ENCODE measurements at places on chromosomes 12 and 14. TPM values are rescaled to one million over a fixed set of nuclear protein-coding genes. Genes with fewer than 3 reads are reported as not detected.

SYT1 gene
- 0.45 TPM for total RNA-seq

GRCh38 chr14:85534458-85535293, 4.7 kb downstream of the FLRT2 start:
- no peak for DNase-seq

GRCh38 chr14:85391455-85391854, 138.5 kb upstream of the FLRT2 start:
- no peak for DNase-seq

DNA sequence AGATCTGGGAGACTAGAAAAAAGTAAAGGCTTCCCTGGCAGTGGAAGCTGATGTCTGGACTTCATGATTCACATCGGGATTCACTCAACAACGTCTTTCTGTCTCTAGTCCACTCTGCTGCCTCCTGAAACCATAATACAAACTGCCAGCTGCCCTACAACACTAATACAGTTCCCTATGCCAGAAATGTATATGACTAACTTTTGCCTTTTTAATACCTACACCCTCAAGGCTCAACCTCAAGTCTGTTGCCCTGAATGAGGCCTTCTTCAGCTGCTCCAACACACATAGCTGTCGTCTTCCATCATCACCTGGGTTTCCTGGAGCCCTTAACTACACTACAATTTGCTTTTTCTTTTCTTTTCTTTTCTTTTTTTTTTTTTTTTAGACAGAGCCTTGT, 182.7 kb upstream of the BCL2L14 start:
- DNase-seq: no peak

DNA sequence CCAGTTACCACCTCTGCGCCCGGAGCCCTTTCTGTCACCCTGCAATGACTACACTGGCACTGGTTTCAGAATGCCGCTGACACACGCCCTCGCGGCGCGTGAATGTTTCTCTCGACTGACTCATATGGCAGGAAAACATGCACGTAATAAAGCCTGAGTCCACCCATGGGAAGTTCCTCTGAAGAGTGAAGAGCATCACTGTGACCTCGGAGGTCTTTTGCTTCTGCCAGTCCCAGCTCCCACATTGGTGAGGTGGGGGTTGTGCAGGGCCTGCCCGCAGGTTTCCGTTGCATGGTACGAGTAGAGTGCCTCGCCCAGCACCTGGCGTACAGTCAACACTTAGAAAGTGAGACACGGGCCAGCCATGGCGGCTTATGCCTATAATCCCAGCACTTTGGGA, 11.1 kb upstream of the SLC6A12 start:
- DNase-seq: no peak

DNA sequence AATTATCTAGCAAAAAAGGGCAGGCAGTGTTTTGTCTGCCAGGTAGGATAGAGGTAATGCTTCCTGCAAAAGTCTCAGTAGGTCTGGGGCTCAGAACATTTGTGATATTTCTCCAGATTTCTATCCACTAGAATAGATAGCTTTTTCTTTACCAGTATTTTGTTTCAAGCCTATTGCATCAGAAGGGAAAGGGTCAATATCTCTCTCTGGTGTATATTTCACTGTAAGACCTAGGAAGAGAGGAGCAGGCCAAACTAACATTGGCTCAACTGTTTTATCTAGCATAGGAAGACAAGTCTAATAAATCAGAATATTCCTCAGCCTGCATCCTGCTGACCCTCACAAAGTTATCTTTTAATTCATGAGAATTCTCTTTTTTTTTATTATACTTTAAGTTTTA, 106.7 kb upstream of the DAAM1 start:
- DNase-seq: no peak

KRT73 gene
- not detected for total RNA-seq

DNA sequence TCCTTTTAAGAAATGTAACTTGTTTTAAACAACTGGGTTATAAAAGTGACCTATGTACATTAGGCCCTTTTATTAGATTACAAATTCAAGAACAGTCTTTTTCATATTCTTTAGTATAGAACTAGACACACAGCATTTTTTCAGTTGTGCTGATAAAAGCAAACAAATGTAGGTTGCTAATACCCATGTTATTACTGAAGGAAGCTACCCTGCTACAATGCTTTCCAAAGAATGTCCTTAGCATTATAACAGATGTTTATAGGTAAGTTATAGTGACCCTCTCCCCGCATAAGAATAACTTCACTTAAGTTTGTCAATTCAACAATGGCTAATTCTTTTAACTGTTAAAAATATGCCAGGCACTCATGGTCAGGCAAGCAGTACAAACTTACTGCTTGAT, 17.9 kb downstream of the RTRAF start:
- no peak for DNase-seq

GRCh38 chr14:75886636-75887348, 95.0 kb downstream of the TGFB3 start:
- no peak for DNase-seq

DIO2 gene
- total RNA-seq: 3.5 TPM

- no peak for DNase-seq
These were observed 16.9 kb downstream of the TMEM117 start for GRCh38 chr12:43852744-43853143.

SPIC gene
- total RNA-seq: not detected

MYF5 gene
- not detected for total RNA-seq

SIX4 gene
- total RNA-seq: 20.6 TPM

- DNase-seq: peak; percentile 94
These were observed 26.4 kb upstream of the STAB2 start for GRCh38 chr12:103560604-103561101.

NRIP2 gene
- total RNA-seq: not detected

CRY1 gene
- 16.5 TPM for total RNA-seq

GRCh38 chr12:124463341-124463921, 104.0 kb downstream of the NCOR2 start:
- DNase-seq: no peak

VDR gene
- total RNA-seq: 10.1 TPM

GRCh38 chr12:122996188-122996601, 15.7 kb downstream of the ARL6IP4 start:
- DNase-seq: no peak

DNA sequence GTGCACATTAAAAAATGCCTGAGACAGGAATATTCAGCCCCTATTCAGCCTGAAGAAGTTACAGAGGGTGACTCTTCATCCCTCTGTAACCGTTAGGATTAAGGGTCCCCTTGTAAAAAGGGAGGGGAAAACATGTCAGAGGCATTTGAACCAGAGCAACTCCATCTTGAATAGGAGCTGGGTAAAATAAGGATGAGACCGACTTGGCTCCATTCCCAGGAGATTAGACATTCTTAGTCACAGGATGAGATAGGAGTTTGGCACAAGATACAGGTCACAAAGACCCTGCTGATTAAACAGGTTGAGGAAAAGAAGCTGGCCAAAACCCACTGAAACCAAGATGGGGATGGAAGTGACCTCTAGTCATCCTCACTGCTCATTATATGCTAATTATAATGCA, 19.9 kb upstream of the MDM1 start:
- DNase-seq: peak; percentile 66

DNA sequence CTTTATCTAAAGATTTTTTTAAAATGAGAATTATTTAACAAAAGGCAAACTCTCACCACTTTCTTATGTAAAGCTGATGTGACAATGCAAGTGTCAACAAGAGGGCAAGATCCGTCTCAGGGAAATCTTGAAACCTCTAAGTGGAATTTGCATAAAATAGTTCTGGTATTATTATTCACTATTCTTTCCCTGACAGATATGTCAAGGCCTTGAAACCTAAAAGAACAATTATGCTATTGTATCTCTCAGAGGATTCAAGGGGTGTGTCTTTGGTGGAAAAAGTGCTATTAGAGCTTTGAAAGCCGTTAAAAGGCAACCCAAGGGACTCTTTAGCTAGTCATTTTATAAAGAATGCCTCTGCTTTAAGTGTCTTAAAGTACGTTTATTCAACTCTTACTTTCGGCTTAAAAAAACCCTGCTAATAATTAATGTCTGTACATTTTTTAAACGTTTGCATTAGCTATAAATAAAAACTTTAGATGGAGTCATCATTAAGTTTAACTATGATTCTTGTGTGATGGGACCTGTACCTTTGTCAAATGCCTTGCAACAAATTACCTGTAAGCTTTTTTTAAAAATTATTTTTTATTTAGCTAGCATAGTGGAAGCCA, 585.5 kb downstream of the VRK1 start:
- no peak for DNase-seq

GRCh38 chr14:81511111-81511904, 22.3 kb downstream of the SEL1L start:
- DNase-seq: no peak

- DNase-seq: peak; percentile 74
These were observed 19.6 kb downstream of the ACVR1B start for GRCh38 chr12:51970904-51971646.

- DNase-seq: peak; percentile 22
These were observed 49.5 kb upstream of the METAP2 start for GRCh38 chr12:95424271-95424994.

All from Daoy (cell line).